ENCODE measurements at places on chromosomes 2 and 18. TPM values are rescaled to one million over a fixed set of nuclear protein-coding genes. Genes with fewer than 3 reads are reported as not detected.

The C2orf81 gene
- total RNA-seq, result 2.7 TPM

The RAB6C gene
- 0.83 TPM for total RNA-seq

The CACNB4 gene
- total RNA-seq, result 5.1 TPM

The GDF7 gene
- 1.9 TPM for total RNA-seq

DNA sequence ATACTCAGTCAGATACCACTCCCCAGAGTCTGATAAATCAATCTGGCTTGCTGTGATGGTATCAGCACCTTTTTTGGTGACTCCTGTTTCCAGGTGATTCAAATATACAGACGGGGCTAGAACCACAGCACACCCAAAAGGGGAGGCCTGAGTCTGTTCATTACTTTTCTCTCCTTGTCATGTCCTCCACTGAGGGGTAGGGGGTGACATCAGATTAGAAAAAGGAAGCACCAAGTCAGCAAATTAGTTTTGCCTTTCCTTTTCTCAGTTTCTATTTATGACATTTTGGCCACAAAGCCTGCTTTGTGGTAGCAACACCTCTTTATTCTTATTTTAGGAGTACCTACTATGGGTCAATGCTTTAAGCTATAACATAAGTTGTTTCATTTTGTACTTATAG is 127.4 kb downstream of the CCDC102B start:
- H3K36me3 ChIP-seq, result no peaks in the 10 kb centered on the region
- no peaks in the 10 kb centered on the region for H3K4me1 ChIP-seq
- H3K27ac ChIP-seq, result no peak overlapping the region
- H3K27me3 ChIP-seq, result no peaks in the 10 kb centered on the region
- DNase-seq, result no peak
- H3K4me3 ChIP-seq, result no peak overlapping the region

DNA sequence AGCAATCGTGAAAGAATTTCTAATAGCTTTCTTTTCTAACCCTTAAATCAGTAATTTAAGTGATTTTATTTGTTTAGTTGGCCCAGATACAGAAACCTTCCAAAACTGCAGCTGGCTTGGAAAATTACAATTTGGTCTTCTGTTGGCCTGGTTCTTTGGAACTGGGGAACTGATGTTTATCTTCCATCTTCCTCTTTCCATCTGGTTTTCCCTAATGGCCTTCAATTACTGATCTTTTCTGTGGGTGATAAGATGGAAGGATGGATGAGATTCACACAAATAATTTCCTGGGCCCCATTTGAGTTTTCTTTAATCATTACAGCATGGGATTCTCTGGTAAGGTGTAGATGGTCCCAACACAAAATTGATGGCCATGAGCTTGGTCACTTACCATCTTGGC is 106.5 kb upstream of the CHRNA1 start:
- H3K36me3 ChIP-seq, result no peaks in the 10 kb centered on the region
- no peak for DNase-seq
- no peak overlapping the region for H3K27ac ChIP-seq
- no peaks in the 10 kb centered on the region for H3K4me1 ChIP-seq

- no peaks in the 10 kb centered on the region for H3K27me3 ChIP-seq
- no peak overlapping the region for H3K4me3 ChIP-seq
- no peaks in the 10 kb centered on the region for H3K4me1 ChIP-seq
- DNase-seq, result no peak
- H3K27ac ChIP-seq, result no peak overlapping the region
These were observed 117.8 kb upstream of the SPRED2 start for GRCh38 chr2:65550246-65550645.

DNA sequence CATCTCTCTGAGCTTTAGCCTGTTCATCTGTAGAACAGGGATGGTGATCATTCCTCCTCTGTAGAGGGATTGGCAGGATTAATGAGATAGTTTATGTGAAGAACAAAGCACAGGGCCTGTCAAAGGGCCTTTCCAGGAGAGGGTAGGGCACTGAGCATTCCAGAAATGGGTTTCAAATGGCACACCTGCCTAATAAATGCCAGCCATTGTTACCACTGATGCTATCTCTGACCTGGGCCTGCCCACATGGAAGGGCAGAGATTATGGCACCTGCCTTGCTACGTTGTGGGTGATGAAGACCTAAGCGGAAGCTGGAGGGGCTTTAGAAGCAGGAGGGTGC is 31.0 kb upstream of the GMPPA start:
- H3K36me3 ChIP-seq, result no peaks in the 10 kb centered on the region
- H3K4me3 ChIP-seq, result no peak overlapping the region
- no peaks in the 10 kb centered on the region for H3K4me1 ChIP-seq
- no peak for DNase-seq
- no peak overlapping the region for H3K27ac ChIP-seq

- H3K4me1 ChIP-seq, result peaks cover 4% of the 10 kb centered on the region
- no peaks in the 10 kb centered on the region for H3K27me3 ChIP-seq
- no peaks in the 10 kb centered on the region for H3K36me3 ChIP-seq
- DNase-seq, result no peak
- no peak overlapping the region for H3K4me3 ChIP-seq
These were observed 34.2 kb upstream of the NCOA1 start for GRCh38 chr2:24456599-24457556.

All from spleen (tissue), 13 donors.